ENCODE measurements at places on chromosomes 11 and 22.

- DNase-seq: peak; percentile 71
Observed at GRCh38 chr11:115996125-115996807, 492.1 kb upstream of the CADM1 start.

DNA sequence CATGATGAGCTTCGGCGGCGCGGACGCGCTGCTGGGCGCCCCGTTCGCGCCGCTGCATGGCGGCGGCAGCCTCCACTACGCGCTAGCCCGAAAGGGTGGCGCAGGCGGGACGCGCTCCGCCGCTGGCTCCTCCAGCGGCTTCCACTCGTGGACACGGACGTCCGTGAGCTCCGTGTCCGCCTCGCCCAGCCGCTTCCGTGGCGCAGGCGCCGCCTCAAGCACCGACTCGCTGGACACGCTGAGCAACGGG lies 169 bp downstream of the NEFH start:
- no peak for DNase-seq

- no peak for DNase-seq
Observed at GRCh38 chr11:115238791-115239190, 265.4 kb downstream of the CADM1 start.

- no peak for DNase-seq
Observed at GRCh38 chr22:42868751-42869251, 11.7 kb upstream of the ARFGAP3 start.

DNA sequence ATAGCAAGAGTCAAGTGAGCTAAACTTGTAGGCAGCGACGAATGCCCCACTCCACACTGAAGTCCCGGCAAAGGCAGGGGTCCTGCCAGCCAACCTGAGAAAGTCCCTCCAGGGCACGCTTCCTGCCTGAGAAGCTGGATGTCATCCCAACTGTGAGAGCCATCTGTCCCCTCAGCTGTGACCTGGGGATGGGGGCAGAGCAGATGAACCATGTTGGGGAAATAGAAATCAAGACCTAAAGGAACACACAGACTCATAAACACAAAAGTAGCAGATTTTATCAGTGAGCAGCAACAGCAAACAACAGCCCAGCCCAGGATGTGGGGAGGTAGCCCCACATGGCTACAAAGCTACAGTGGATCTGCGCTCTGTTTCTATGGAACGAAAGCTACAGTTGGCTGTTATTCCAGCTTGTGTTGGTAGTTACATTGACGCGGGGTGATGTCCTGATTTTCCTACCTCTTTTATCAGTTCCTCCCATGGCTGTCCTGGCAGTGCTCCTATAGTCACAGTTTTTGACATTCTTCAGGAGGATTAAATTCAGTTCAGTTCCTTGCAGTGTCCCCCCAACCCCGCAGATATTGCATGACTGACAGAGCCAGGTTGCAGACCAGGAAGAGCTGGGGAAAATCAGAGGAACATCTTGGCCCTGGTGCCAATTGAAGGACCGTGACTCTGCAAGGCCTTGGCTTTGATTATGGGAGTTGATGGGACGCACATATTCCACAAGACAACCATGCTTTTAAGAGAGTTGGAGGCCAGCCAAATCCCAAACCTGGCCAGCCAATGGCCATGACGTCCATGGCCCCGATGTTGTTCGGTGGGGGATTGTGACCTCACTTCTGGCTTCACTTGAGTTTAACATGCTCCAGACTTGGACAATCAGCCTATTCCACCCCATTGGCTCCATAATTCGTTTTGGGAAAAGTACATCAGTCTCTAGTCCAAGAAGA lies 14.6 kb downstream of the MRGPRD start:
- no peak for DNase-seq

DNA sequence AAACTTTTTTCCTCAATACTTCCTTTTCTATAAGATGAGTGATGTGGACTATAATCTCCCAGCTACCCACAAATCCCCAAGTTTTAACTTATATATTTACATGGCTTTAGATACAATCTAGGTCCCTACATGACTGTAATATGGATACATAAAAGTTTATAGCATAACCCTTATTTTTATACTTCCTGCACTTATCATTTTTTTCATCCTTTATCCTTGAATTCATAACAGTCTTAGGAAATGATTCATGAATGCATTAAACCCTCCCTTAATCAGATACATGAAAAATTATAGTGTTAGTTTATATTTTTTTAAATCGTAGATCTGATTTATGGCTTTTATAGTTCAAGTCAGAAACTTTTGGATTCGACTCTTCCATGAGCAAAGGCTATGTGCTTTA lies 195.8 kb downstream of the MAML2 start:
- no peak for DNase-seq

DNA sequence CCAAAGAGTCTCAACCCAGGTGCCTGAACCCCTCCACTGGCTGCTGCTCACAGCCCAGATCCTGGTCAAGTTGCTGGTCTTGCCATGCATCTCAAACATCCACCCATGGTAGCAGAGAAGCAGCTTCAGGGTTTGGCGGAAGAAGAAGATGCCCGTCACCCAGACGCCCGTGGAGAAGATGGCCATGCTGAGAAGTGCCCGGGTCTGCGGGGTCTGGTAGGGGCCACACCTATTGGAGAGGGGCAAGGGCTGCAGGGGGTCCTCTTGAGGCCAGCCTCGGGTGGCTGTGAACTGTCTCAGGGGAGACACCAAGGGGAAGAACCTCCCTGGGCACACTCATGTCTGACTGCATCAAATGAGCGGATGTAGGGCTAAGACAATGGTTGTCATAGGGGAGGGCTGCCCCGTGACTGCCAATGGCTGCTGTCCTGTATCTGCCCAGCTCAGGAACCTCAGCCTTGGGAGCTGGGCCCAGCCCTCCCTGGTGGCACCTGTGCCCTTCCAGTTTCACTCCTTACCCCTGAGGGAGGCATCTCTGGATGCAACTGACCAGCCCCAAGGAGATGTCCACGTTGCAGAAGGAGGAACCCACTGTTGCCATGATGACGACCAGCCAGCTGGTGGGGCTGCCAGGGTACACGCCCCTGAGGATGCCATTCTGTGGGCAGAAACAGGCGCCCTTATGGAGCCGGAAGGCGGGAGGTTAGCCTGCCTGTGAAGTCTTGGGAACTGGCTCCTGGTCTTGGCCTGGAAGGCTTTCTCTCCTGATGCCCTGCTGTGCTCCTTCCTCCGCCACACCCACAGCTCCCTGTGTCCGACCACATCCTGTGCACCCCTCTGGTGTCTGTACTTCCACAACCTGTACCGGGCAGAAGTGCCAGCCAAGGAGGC lies 1.2 kb downstream of the CPT1B start:
- no peak for DNase-seq

DNA sequence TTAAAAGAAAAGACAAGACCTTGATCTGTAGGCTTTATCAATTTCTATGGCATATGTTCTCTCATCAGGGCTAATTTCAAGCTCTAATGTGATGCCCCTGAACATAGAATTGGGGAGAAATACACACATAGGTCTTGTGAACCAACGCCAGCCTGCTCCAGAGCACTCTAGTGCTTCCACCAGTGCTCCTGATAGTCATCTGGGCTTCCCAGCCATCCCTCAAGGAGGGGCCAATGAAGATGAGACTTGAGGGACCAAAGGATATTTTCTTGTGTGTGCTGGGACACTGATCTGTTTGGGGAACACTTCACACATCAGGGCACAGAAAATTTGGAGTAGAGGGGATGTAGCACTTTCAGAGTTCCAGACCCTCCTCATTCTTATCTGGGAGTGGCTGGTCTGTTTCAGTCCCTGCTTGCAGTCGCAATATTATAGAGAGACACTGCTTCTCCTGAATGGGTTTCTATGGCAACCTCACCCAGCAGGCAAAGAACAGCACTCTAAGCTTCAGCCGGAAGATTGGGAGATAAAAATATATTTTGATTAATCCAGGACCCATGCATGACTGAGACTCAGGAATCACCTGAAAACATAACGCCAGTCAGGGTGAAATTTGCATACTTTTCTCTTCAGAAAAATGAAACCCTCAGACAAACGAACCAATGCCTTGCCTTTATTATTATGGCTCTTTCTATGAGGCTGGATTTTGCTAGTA lies 28.4 kb upstream of the SCN3B start:
- no peak for DNase-seq

GRCh38 chr22:47965896-47966295 lies 1203.4 kb downstream of the TBC1D22A start:
- no peak for DNase-seq

GRCh38 chr11:68998390-68998911 lies 14.6 kb downstream of the MRGPRF start:
- no peak for DNase-seq

- no peak for DNase-seq
Observed at GRCh38 chr11:69922015-69922595, 102.9 kb upstream of the FGF3 start.

DNA sequence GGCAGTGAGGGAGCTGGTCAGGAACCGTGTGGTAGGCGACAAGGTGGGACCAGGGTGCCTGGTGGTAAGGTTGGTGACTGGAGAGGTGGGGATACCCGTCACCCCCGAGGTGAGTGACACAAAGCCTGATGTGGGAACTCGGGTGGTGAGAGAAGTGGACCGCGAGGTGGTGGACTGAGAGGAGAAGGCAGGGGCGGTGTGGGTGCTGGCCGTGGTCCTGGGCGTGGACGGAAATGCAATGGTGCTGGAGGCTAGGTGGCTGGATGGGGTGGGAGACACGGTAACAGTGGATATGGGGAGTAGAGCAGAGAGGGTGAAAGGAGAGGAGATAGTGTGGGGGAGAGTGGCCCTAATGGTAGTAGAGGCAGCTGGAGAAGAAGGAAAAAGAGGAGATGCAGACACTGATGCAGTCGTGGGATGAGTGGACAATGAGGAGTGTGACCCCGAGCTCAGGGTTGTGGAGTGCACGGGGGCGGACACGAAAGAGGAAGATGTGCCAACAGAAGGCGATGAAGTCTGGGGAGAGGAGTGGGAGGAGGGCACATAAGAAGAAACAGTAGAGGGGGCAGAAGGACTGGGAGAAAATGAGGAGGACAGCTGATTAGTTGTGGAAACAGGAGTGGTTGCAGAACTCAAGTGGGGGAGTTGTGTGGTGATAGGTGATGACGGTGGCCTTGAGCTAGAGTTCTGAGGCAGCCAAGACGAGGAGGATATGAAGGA lies 20.5 kb downstream of the MUC6 start:
- no peak for DNase-seq

- no peak for DNase-seq
Observed at GRCh38 chr11:86957976-86958646, 2.9 kb upstream of the FZD4 start.

DNA sequence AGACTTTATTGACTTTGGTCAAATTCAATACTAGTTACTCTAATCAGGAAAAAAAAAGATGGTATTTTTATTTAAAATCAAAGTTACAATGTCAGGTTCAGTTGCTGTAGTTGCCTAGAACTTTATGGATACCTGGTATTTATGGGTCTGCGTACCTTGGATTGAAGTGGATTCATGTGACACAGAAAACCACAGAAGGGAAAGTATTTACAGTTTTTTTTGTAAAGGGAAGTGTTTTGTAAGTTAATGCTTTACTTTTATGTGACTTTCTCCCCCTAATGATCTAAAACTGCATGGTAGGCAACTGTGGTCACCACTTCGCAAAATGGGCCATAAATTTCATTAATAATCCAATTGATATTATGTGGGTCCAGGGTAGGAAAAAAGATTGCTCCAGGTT lies 65.2 kb upstream of the ADA2 start:
- DNase-seq: no peak

GRCh38 chr11:64624883-64625481 lies 34.0 kb downstream of the SLC22A12 start:
- DNase-seq: no peak

DNA sequence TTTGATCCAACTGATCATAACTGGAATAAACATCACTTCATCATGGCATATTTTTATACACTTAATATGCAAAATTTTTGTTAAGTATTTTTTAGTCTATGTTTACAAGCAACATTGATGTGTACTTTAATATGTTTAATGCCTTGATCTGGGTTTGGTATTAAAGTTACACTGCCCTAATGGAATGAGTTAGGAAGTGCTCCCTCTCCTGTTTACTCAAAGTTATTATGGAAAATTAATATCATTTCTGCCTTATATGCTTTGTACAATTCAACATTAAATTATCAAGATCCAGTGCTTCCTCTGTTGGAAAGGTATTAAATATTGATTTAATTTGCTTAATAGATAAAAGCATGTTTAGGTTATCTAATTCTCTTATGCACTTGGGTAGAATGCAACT lies 927.3 kb upstream of the RAG2 start:
- no peak for DNase-seq

DNA sequence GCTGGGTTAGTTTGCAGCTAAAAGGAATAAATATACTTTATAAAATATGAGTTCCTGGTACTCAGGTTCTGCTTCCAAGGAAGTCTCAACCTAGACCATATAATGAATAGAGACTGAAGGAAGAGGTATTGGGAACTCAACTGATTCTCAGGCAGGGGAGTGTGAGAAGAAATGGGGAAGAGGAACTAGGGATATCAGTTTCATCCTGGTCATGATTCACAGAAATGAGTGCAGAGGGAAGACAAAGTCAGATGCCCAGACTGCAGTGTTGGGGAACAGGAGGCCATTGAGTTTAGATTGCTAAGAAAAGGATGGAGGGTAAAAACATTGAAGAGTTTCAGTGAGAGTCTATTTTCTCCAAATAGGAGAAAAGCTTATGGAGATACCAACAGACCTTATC lies 28.8 kb downstream of the PLAAT5 start:
- DNase-seq: no peak

- no peak for DNase-seq
Observed at GRCh38 chr11:96159968-96160367, 183.0 kb downstream of the MAML2 start.

- no peak for DNase-seq
Observed at GRCh38 chr11:4610258-4610935, 2.4 kb upstream of the TRIM68 start.

DNA sequence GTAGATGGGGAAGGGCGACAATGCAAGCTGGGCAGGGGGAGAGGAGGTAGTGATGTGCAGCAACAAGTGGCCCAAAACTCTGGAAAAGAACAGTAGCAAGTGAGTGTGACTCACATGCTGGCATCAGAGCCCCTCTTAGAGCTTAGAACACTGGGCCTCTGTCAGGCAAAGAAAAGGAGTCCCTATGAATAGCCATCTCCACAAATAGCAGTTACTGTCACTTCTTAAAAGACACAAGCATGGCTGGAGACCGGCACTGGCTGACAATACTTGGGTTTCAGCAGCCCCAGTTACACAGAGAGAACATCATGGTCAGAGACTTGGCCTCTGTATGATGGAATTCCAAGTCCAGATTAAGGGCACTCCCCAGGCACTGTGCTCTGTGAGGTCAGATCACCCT lies 58.2 kb downstream of the PRCP start:
- no peak for DNase-seq

- peak; percentile 86 for DNase-seq
Observed at GRCh38 chr11:68038718-68039525, at the start of gene TCIRG1. TCIRG1 (plus strand) TSS chr11:68039025; CDS start chr11:68041272, 2,247 bp downstream.

Data from GM06990 (cell line).